ENCODE measurements at places on chromosomes 5 and 9.

- no peak for DNase-seq
Measured at GRCh38 chr5:36502608-36503007, 103.8 kb upstream of the SLC1A3 start.

- DNase-seq: no peak
Measured at GRCh38 chr5:35073160-35073559, 25.4 kb upstream of the AGXT2 start.

DNA sequence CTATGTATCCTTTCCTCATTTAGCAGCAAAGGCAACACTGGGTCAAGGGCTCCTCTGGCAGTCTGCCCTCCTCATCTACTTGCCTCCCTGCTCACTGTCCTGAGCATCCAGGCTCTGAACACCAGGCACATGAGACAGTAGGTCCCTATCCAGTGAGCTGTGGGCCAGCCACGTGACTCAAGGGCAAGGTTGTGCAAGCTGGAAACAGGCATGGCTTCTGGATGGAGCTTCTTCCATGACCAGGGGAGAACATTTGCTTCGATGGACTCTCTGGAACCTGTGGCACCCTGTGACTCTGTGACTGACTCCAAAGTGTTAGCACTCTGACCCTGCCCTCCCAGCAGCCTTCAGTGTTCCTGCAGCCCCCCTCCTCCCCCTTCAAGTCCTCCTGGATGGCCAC is 31.2 kb downstream of the ENHO start:
- no peak for DNase-seq

DNA sequence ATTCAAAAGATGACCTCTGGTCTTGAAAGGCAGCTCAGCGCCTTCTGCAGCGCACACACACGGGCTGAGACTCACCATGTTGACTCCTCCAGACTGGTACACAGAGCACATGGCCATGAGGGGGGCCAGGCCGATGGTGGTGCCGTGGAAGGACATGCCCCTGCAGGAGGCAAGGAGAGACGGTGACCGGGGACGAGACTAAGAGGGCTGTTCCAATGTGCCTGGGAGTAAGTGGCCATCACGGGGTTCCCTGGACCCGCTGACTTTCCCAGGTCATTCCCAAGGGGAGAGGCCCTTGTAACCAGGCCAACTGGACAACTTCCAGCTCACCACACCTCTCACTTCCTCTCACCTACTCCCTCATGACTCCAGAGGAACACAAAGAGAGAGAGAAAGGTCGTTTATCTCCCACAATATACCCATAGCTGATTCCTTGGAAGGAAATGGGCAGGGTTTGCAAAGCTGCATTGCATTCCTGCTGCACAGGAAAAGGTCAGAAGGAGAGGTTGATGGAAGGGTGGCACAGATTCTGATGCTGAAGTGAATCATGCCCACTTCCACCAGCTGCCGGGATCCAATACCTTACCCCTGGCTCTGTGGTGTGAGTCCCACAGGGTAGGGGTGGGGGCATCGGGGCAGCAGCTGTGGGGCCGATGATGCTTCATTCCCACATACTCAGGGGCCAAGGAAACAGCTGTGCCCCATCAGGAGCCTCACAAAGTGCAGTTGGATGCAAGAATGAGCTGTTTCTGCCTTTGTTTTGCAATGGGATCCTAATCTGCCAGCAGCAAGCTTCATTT is 47.2 kb downstream of the NIPAL4 start:
- DNase-seq: no peak

DNA sequence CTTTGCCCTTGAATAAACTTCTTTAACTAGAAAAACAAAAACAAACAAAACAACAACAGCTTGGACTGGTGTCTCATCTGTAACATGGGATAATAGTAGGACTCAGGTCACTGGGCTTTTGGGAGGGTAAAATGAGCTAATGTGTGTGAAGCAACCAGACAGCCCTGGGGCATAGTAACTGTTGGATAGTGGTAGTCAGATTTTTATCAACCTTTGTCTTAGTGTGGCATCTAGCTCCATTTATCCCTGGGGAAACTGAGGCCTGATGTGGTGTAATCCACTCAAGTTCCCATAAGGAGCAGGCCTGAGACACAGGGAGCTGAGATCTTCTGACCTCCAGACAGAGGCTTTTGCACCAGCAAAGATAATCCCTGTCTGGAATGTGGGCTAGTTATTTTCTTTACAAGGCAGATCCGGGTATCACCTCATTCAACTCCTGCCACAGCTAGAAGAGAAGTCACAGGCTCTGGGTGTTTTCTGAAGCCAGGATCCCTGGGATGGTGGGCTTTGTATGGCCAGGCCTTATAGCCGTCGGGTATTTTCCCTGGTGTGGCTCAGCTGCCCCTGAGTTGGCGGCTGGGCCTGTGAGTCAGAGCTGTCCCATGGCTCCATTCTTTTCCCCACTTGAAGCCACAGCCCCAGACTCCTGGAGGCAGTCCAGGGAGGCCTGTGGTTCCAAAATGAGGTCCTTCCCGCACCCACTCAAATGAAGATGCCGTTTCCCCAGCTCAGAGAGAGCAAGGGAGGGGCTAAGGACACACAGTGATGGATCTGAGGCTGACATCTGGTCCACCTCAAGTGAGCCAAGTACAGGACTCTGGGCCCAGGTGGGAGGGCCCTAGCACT is 26.1 kb upstream of the CSF1R start:
- DNase-seq: no peak

GRCh38 chr5:67315082-67315989 is 118.7 kb upstream of the CD180 start:
- DNase-seq: no peak

GRCh38 chr5:73170522-73170921 is 2.5 kb upstream of the TMEM174 start:
- no peak for DNase-seq

- DNase-seq: no peak
Measured at GRCh38 chr5:3994628-3995027, 399.0 kb downstream of the IRX1 start.

DNA sequence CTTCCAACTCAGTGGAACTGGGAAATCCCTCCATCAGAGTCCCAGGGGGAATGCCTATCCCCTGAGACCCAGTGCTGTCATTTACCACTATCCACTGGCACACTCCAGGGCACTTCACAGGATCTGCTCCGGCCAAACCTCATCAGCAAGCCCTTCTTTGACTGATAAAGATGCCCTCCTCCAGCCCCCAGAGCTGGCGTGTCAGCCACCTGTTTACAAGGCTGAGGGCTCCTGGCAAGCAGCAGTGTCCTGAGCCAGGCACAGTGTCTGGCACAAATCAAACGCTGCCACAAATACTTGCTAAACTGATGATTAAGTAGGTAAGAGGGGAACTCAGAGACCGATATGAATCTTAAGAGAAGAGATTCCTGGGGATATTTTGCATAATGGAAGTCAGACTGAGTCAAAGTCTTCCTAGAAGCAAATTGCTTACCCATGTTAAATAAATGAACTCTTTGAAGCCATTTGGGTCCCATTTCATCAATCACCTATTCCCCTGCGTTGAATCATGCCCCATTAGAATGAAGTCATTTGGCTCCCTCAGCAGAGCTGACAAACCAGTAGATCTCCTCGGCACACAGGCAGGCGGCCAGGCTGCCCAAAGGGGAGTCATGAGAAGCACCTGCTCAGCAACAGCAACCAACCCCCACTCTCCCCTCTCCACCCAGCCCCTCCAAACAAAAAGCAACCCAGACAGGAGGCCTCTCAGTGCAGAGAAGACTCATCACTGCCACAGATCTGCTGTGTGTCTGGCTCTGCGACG is 97.4 kb downstream of the CDK5RAP2 start:
- no peak for DNase-seq

- DNase-seq: no peak
Measured at GRCh38 chr5:105639068-105639467, 2031.7 kb downstream of the EFNA5 start.

DNA sequence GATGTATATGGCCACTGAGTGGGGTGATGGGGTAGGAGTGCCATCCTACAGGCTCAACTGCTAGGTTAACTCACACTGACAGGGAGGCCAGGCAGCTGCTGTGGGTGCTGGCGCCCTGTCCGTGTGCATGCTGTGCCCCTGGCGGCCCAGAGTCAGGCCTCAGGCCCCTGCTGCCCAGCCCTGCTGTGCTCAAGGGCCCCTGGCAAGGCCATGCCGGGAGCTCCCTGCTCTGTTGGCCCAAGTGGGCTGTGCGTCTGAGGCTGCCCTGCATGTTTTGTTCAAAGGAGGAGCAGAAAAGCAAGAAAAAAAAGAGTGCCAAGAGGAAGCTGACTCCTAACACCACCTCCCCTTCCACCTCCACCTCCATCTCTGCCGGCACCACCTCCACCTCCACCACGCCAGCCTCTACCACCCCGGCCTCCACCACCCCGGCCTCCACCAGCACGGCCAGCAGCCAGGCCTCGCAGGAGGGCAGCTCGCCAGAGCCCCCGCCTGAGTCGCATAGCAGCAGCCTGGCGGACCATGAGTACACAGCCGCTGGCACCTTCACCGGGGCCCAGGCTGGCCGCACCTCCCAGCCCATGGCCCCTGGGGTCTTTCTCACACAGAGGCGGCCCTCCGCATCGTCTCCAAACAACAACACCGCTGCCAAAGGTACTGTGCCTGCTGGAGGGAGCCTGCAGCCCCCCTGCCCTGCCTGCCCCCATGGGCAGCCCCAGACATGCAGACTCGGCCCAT is 100.1 kb downstream of the PHF2 start:
- peak; percentile 15 for DNase-seq

DNA sequence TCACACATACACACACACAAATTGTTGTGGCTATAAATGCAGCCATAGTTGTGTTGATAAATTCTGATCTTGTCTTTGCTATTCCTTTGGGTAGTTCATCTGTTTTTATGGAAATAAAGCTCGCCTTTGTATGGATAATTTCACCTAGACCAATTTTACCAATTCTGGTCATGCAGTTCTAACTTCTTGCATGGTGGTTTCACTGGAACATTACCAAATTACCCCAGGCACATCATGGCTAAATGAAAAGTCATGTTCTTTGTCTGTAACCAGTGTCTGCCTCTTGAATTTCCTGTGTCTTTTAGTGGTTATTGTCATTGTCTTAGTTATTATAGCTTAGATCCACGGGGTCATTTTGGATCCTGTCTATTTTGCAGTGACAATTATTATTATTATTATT is 50.3 kb upstream of the TMC1 start:
- no peak for DNase-seq

DNA sequence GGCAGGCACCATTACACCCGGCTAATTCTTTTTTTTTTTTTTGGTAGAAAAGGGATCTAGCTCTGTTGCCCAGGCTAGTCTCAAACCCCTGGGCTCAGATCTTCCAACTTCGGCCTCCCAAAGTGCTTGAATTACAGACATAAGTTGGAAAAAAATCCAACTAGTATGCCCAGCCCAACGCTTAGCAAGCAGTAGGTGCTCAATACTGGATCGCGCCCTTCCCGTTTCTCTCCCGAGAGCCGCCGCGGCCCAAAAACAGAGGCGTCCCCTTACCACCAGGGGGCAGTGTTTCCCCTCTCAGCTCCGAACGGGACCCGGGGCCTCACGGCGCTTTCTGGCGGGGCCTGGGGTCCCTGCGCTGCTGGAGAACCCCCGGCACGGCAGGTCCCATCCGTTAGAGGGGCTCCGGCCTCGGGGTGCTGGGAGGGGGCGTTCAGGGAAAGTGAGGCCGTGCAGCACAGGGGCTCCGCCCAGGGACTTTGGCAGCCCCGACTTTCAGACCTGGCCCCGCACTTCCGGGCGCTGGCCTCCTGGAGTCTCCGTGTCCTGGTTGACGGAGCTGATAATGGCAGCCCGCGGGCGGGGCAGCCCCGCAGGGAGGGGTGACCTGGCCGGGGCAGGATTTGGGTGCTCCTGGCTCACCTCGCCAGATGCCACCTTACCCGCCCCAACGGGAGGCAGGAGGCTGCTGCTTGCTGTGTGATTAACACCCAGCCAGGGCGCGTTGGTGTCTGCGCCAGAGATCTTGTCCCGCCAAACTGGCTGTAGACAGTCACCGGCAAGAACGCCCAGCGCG is 15.2 kb downstream of the PTGES start:
- peak; percentile 91 for DNase-seq

GRCh38 chr5:133246376-133247150 is 194.8 kb downstream of the HSPA4 start:
- DNase-seq: no peak

- DNase-seq: no peak
Measured at GRCh38 chr5:2143646-2144353, 261.1 kb upstream of the IRX4 start.
